NCI-H2081 treated with DMSO at 0.1 percent for 48 hours (cell line): ENCODE measurements at places on chromosomes 16 and 17.

- no peak for DNase-seq
Observed at GRCh38 chr16:3762107-3762750, 44.9 kb upstream of the TRAP1 start.

DNA sequence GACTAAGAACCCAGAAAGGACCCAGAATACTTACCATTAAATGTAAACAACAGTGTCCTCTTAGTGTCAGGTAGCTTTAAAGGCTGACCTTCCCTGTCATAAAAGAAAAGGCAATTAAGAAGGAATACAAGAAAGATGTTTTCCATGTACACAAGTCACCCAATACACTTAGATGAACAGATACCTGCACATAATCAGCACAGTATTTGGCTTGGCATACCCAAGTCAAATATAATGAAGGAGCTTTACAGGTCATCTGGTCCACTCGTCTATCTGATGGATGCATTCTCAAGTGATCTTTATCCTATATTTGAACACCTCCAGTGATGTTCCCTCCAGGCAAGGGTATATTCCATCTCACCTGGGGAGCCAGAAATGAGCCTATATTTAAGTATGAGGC lies 11.1 kb upstream of the STRADA start:
- no peak for DNase-seq

GRCh38 chr17:35912339-35912912 lies 18.1 kb downstream of the RDM1 start:
- no peak for DNase-seq

GRCh38 chr17:79788989-79789942 lies 7.6 kb downstream of the CBX8 start:
- DNase-seq = no peak

DNA sequence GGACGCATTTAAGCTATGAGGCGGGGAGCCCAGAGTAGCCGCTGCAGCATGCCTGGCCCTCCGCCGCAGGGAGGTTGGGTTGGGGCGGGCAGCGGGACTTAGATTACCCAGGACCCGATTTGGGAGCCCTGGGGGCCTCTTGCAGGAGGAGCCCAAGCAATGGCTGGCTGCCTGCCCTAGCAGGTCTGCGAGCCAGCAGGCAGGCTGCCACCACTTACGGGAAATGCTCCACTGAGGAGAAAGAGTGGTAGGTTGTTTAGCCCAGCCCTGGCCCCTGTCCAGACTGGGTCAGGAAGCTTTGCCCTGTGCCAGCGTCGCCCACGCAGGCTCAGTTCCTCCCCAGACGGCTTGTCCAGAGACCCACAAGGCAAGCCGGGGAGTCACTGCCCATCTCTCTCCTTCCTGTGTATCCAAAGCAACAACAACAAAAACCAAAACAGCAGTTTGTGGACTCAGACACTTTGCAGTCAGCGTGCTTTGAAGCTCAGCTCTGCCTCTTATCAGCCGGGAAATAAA lies 10.3 kb upstream of the TVP23A start:
- DNase-seq = no peak

DNA sequence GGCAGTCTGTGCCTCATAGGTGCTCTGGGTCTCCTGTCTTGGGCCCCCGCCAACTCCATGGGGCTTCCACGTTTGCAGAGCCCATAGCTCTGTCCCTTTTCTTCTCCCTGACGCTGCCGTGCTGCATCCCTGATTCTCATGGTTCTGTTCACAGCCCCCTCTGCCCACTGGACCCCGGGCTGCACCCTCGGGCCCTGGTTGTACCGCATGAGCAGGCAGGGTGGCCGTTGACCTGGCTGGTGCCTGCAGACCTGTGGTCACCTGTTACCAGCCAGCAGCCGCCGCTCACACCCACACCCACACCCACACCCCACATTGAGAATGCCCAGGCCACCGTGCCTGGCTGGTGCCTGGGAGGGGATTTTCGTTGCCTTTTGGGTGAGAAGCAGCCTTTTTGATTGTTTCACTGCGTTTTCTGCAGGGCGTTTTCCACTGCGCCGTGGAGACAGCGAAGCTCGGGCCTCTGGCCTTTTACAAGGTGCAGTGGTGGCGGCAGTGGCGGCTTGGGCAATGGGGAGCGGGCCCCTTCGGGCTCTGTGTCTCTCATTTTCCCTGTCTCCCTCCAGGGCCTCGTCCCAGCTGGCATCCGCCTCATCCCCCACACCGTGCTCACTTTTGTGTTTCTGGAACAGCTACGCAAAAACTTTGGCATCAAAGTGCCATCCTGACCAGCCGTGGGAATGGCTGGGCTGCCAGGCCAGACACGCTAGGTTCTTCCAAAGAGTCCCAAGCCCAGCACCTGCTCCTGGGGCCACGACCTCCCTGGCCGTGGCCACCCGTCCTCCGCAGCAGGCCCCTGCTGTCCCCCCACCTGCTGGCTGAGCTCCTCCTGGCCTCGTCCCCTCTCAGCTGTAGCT lies 7.6 kb downstream of the SLC25A10 start:
- no peak for DNase-seq

DNA sequence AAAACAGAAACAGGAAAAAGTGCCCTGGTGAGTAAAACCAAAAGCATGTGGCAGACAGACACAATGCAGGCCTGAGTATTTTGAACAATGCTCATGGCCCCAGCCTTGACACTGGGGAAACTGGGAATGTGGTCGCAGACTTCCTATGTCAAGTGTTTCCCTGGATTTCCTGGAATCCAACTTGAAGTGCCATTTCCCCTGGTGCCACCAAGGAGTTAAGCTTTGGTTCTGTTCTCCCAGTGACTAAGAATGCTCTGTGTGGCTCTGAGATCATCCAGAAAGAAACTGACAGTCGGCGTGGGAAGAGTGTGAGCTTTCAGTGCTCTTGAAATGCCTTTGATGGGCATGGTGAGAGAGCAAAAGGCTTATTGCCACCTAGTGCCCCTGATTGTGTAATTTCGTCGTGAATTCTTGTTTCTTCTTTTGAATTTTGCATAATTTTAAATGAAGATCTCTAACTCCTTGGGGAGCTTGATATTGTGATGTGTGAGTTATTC lies 96.0 kb downstream of the YPEL2 start:
- DNase-seq = no peak

GRCh38 chr17:54909766-54910165 lies 9.1 kb downstream of the TOM1L1 start:
- no peak for DNase-seq

- no peak for DNase-seq
Observed at GRCh38 chr17:45137561-45138305, 2.2 kb downstream of the ACBD4 start.

GRCh38 chr17:1484676-1485422 lies 7.6 kb downstream of the MYO1C start:
- no peak for DNase-seq

DNA sequence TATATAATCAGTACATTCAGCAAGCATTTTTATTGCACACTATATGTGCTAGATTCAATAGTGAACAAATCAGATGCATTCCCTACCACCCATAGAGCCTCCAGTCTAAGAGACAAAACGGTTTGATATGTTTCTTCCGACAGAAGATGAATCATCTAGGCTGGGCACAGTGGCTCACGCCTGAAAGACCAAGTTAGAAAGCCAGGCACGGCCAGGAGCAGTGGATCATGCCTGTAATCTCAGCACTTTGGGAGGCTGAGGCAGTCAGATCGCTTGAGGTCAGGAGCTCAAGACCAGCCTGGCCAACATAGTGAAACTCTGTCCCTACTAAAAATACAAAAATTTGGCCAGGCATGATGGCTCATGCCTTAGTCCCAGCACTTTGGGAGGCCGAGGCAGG lies 18.3 kb upstream of the COPRS start:
- DNase-seq = no peak

DNA sequence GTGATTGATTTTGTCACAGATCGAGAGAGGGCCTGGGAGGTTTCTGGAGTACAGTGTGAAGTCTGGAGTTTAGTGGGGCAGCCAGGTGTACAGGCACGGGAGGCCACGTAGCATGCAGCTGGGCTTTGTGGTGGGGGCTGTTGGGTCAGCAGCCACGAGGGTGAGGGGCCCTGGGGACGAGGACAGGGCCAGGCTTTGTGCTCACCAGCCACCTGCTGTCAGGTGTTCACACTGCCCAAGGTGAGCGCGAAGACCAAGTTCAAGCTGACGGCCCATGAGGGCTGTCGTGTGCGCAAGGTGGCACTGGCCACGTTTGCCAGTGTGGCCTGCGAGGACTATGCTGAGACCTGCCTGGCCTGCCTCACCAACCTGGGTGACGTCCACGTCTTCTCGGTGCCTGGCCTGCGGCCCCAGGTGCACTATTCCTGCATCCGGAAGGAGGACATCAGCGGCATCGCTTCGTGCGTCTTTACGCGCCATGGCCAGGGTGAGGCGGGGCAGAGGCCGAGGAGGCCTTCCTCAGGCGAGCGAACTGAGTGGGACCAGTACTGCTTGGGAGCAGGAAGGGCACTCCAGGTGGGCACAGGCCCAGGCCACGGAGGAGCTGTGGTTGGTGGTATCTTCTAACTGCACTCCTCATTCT lies 15.9 kb downstream of the LLGL1 start:
- DNase-seq = no peak

DNA sequence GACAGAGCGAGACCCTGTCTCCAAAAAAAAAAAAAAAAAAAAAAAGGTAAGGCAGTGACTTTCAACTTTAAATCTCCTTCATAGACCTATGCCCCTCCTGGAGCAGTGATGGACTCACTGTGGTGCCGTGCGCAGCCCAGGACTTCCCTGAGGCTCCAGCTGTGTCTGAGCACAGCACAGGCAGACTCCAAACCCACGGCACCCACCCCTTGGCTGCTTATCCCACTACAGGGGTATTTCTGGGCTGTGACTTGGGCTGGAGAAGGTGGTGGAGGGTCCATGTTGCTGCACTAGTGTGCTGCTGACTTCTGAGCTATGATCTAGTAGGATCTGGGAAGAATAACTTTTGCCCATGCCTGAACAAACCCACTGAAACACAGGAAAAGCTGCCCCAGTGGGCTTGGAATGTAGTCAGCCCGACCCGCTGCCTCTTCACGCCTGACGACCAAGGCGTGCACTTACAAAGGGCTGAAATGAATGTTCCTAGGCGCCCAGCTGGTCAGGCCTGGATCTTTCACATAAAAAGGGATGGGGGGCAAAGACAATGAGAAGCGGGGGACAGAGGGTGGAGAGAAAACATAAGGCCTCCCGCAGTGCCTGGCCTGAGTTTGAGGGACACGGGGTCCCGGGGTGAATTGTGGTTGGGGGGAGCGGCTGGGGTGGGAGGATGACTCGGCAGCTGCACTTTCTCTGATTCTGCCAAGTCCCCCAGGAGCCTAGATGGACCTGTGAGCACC lies 83.0 kb downstream of the IRF8 start:
- DNase-seq = no peak

DNA sequence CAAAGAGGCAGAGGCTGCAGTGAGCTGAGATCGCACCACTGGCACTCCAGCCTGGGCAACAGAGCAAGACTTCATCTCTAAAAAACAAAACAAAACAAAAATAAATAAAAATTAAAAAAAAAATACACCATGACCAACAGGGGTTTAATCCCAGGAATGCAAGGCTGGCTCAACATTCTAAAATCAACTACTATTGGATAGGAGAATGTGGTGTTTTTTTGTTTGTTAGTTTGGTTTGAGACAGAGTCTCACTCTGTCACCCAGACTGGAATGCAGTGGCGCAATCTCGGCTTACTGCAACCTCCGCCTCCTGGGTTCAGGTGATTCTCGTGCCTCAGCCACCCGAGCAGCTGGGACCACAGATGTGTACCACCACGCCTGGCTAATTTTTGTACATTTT lies 19.9 kb downstream of the GFOD2 start:
- DNase-seq = no peak

GRCh38 chr17:77287432-77288068 lies 146.8 kb downstream of the SEC14L1 start:
- no peak for DNase-seq

DNA sequence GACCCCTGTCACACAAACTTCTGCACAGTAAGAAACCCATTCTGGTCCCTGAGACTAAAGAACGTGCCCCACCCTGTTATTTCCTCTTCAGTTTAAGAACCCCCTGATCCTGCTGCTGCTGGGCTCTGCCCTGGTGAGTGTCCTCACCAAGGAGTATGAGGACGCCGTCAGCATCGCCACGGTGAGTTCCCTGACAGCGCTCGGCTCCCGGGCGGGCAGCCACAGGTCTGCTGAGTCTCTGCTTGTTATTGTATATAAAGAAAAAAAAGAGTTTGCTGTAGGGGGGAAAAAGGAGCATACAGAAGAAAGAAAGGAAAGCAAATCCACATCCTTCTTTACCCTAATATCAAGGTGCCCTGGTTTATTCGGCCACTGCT lies 40.0 kb downstream of the ATP2C2 start:
- DNase-seq = no peak

DNA sequence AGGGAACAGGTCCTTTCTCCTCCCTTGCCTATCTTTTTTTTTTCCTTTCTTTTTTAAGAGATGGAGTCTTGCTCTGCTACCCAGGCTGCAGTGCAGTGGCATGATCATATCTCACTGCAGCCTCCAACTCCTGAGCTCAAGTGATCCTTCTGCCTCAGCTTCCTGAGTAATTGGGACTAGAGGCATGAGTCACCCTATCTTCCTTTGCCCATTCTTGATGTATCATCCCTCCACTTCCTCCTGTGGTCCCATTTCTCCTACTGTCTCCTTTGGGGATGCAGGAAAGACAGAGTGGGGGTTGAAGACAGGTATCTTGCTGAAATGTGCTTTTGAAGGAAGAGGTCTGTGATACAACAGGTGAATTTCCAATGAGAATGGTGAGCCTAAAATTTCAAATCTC lies 5.5 kb downstream of the MYO19 start:
- no peak for DNase-seq

DNA sequence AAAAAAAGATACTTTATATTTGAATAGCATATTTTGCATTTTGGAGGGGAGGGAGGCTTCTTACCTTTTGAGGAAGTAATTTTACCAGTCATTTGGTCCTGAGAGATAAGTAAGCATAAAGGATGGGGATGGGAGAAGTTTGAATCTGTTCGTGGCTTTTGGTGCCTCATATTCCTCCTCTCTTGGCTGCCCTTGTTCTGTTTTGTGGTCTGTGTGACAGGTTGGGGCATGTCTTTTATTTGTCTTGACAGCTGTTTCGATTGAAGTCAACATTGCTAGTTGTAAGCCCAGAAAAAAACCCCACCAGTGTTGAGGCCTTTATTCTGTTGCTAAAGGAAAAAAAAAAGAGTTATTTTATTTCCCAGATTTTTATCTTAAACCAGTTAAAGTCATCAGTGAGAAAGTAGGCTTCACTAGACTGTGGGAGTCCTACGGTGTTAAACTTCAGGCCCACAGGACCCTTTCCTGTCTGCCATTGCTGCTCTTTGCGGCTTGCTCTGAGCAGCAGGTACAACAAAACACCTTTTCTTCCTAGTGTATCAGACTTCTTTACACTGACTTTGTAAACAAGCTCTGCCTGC lies 11.4 kb downstream of the SLC7A6 start:
- no peak for DNase-seq

GRCh38 chr16:9713156-9713555 lies 469.1 kb downstream of the GRIN2A start:
- DNase-seq = no peak

- DNase-seq = no peak
Observed at GRCh38 chr16:9125658-9126505, 34.4 kb downstream of the HAPSTR1 start.
